Kidney (tissue), 22 donors: ENCODE measurements at places on chromosomes 6 and 20. TPM values are rescaled to one million over a fixed set of nuclear protein-coding genes. Genes with fewer than 3 reads are reported as not detected.

GRCh38 chr20:63372971-63373885, 12.1 kb upstream of the CHRNA4 start:
- no peak for DNase-seq

GGTLC1 gene
- total RNA-seq: not detected

HLA-DRB5 gene
- 2.8 TPM for total RNA-seq

GPR6 gene
- not detected for total RNA-seq

DNA sequence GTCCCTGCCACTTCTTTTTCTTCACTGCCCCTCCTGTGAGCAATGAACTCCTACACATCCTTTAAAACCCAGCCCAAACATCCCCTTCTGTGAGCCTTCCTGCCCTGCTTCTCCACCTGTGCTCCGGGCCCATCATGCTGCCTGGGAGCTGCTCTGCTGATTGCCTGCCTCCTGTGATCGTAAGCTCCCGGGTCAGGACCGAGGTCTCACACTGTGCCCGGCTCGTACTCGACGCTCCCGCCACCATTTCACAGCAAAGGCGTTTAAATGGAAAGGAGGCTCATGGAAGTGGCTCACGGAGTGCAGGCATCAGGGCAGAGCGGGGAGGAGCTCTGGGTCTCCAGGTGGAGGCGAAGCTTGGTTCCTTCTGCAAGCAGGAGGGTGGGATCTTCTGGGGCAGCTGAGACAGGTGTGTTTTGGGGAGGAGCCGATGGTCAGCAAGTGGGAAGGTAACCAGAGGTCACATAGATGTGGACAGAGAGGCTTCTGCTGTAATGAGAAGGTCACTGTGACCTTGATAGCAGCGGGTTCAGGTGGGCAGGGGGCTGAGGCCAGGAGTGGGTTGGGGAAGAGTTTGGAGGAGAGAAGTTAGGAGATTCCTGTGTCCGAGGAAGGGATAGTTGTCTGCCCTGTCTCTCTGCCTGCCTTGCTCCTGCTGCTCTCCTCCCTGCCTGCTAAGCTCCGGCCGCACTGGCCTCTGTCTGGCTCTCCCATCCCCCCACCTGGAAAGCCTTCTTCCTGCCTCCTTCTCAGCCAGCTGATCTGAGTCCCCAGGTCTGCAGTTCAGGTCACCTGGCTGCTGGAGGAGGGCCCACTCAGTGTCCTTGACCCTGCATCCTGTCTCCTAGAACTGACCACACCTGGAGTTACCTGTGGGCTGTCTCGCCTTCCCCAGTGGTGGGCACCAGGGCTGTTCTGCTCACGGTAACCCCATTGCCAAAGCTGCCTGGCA, 52.7 kb upstream of the FRMD1 start:
- DNase-seq: no peak

LGSN gene
- 0.19 TPM for total RNA-seq

MCHR2 gene
- not detected for total RNA-seq

PACRG gene
- total RNA-seq: 7.4 TPM

GRCh38 chr20:9236458-9236857, 167.6 kb downstream of the PLCB4 start:
- DNase-seq: no peak

DNA sequence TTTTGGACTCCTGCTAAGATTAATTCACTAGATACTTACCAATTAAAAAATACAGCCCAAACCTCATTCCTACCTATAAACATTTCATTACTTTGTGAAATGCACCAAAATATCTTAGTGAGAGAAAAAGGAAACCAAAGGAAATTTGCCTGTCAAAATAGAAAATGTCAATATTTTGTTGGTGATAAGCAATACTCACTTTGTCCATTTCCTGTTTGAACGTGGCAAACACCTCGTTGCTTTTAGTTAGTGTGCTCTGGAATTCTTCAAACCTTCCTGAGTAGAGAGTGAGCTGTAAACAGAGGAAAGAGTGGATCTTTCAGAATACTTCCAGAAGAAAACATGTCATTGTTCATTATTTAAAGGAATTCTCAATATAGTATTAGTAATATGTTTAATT, 44.2 kb downstream of the TXLNB start:
- DNase-seq: no peak

CD24 gene
- total RNA-seq: 2,350 TPM

COQ3 gene
- 8.1 TPM for total RNA-seq

BMP6 gene
- 10.0 TPM for total RNA-seq

DNA sequence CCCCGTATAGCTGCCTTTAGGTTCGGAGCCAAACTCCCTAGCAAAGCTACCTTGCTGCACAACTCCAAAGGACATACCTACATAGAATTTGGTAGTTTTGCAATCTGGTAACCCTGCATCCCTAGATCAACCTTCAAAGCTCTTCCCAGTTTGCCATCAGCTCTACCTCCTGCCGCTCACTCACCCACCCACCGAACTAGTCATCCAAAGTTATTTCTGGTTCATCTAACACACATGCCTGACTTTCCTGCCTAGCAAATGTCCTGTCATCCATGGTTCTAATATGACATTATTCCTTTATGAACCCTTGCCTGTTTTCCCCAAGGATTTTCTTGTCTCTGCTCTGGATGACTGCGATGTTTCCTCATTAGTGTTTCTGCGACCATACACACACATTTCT, 21.6 kb downstream of the SPAG4 start:
- no peak for DNase-seq

GRCh38 chr20:42097741-42098140, 479.6 kb upstream of the CHD6 start:
- DNase-seq: no peak

EPHA7 gene
- 27.0 TPM for total RNA-seq
